NCI-H2029 (cell line): ENCODE measurements at places on chromosomes 2 and 18.

GRCh38 chr2:44746856-44747615 is 194.5 kb upstream of the SIX3 start:
- no peak for DNase-seq

GRCh38 chr2:181357979-181358378 is 99.2 kb upstream of the ITGA4 start:
- DNase-seq: no peak

DNA sequence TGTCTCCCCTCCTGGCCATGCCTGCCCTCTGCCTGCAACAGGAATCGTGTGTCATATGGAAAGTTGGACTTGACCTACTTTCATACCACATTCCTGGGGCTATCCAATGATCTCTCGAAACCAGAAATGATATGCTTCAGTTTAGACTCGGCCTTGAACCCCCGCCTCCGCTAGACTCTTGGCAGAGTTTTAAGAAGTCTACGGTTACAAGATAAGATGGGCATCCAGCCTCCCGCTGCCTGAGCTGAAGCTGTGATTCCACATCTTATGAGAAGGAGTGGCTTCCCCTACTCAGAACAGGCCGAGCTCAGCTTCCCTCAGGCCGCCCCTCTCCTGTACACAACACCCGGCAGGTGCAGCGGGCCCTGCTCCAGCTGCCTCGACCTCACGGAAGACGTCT is 73.9 kb downstream of the MTCL1 start:
- no peak for DNase-seq

- DNase-seq: no peak
These were observed 156.3 kb downstream of the EPHA4 start for GRCh38 chr2:221415789-221416188.

- no peak for DNase-seq
These were observed 301.6 kb upstream of the GULP1 start for GRCh38 chr2:187989925-187990623.

DNA sequence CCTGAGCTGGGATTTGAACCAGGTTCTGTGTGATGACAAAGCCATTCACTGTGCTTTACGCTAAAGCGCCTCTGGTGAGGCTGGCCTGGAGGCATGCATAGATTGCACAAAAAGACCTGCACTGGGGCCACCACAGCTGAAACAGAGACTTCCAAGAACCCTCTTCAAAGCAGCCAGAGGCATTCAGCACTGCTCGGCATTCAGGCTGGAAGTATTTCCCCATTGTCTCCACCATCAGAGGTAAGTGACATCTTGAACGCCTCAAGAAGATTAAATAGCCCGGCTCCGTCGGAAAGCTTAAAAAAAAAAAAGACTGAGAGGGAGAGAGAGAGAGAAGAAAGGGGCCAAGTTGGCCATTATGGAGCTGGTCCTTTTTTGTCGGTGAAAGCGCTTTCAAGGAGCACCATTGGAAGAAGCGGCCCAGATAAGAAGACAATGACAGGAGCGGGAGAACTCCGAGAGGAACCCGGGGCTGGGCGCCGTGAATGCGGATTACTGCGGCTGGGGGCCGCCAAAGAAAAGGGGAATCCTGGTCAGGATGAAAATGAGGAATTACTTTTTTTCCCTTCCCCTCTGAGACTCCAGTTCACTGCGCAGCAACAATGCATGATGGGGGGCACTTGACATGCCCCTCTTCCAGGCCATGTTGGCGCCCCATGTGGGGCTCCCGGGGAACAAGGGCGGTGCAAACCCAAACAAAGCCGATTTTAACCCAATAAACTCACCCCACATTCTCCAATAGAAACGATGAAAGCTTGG is 228.3 kb downstream of the MYCN start:
- DNase-seq: no peak

- DNase-seq: no peak
These were observed 113.9 kb downstream of the HNMT start for GRCh38 chr2:138078153-138078552.

DNA sequence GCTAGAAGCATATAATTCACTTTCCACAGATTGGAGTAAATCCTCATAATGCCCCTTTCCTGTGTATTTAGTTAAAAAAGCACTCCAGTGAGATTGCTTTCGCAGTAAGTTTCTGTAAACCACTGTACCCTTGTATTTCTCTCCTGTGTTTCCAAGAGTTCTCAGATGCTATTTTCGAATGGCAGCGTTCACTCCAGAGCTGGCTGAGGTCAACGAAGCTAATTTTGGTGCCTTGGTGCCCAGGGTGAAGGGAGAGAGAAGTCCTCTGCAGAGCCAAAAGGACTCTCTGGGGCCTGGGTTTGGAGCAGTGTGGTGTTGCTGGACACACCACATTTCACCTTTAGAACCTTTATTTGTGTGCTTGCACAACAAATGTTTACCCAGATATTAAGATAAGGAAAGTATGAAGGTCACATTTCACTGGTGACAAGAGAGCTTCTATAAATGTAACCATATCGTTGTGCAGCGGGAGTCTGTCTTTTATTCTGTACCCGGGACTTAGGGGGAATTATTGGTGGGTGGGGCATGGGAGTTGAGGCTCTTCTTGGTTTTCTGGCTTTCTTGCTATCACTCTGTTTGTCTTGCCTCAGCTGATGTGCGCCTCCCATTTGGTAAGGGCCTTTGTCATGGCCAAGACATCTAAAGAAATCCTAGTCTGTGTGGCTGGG is 9.9 kb downstream of the EPAS1 start:
- DNase-seq: peak; percentile 59

DNA sequence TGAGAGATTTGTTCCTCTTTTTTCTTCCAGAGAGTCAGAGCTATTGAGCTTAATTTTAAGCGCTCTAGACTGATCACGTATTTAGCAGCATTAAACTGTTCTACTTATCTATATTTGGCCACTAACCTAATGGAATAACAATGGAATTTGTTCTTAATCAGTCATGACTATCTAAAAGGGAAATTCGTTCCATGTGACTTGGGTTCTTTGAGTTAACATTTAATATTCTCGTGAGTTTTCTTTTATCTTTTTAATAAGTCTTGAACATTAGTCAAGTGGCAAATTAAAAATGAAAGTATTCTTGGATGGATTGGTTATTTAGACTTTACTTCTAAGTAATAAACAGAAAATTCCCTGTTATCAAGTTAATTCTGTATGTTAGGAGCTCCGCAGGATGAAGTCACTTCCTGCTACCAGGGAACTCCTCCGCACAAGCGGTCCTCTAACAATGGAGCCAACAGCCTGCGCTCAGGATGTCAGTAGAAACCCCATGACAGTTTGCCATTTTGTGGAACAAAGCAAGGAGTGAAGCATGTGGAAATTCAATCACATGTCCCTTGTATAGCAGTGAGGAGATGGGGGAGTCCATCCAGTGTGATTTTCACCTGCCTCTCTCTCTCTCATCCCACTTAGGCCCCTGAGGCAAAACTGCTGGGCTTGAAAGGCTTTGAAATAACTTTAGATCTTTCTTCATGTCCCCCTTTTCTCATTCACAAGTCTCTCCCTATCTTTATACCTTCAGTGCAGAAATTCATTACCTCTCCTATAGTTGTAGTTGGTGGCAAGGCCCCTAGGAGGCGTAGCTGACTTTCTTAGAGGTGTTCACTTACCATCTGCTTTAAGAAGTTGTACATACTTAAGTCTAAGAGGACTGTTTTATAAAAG is 138.1 kb downstream of the WDR7 start:
- DNase-seq: no peak

GRCh38 chr2:74849228-74849892 is 15.4 kb downstream of the HK2 start:
- DNase-seq: no peak

DNA sequence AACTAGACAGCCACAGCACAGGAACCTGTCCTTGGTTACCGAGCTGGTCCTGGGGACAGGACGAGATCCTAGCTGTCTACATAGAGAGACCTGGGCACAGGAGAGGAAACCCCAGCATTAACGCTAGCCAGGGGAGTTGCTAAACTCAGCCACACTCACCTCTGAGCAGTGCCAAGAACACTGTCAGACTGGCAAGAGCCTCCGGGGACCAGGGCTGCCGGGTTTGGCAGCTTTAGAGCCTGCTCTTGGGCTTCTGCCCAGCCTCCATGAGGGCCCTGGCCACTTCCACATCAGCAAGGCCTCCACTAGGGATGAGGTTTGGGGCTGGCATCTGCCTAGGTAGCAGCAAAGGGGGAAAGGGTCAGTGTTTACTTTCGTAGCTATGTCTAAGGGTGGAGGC is 6.7 kb downstream of the TMBIM1 start:
- DNase-seq: peak; percentile 12

- peak; percentile 73 for DNase-seq
These were observed 125.6 kb downstream of the PLB1 start for GRCh38 chr2:28621172-28622100.

DNA sequence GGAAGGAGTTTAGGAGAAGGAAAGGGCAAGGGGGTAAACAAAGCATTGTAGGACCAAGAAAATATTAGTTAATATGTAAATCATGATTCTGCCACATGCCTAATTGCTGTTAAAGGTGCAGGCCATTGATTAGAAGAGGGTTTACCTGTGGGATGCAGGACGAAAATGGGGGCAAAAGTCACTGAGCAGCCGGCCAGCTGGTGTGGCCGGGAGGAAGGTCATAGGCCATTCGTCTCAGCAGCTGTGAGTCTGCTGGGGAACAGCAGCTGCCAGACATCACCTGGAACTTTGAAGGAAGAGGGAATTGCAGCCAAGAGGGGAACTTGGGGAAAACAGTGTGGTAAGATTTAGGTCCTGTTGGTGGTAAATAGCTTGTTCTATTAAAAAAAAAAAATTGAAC is 184.4 kb downstream of the DYSF start:
- no peak for DNase-seq
